ENCODE measurements at places on chromosomes 6 and 20.

GRCh38 chr6:39876111-39876510 lies 58.2 kb downstream of the MOCS1 start:
- no peak for DNase-seq

DNA sequence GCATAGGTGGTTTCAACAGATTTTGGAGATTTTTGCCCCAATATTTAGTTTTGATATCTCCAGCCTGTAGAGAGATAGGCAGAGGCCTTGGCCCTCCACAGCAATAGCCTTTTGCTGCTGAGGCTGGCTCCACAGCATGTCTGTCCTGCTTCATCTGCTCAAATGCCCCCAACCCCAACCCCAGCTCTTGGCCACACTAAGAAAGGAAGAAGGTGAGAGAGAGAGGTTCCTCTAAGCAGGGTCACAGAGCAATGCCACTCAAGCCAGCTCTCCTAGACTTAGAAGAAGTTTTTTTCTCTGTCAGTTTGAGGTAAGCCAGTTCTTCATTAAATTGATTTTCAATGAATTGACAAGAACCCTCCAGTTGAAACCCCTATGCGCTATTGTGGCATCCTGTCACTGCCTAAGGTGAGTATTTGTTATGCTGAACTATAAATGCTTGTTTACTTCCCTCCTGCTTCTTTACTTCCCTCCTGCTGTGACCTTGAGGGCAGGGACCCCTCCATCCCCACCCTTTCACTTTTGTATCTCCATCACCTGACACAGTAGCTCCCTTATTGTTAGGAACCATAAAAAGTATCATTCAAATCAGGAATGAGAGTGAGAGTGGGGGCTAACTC lies 366.2 kb upstream of the CNR1 start:
- DNase-seq, result no peak

- no peak for DNase-seq
Observed at GRCh38 chr20:13526551-13526950, 112.2 kb downstream of the TASP1 start.

DNA sequence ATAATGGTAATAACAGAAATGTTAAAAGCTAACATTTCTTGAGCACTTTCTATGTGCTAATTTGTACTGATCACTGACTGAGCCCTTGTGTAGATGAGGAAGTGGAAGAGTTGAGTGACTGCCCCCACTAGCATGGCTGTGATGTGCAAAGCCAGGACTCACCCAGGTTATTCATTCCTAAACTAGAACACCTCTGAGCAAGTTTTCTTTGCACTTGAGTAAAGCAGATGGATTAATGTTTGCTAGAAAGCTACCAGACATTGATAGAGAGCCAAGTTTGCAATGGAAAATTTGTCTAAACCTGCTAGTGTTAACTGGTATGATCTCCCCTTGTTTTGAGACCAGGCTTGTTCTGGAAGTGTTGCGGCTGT lies 467.4 kb upstream of the PLCB4 start:
- DNase-seq, result peak; percentile 4

- DNase-seq, result no peak
Observed at GRCh38 chr6:79077715-79078074, 359 bp downstream of the PHIP start.

DNA sequence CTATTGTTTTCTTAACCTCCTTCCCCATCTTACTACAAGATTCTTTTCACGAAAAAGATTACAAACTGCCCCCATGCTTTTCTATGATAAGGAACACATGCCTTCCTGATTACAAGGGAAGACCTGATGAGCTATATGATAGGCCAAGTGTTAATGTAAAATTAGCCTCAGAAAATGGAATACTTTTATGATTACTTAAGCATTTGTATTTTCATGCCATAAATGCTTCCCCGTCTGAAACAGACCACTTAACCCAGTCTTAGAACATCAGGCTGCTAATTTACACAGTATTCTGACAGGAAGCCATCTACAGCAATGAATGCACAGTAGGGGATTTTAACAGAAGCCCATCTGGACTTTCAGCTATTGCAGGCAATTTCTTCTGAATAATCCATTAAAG lies 274.9 kb downstream of the HAO1 start:
- no peak for DNase-seq

GRCh38 chr6:1971612-1972011 lies 273.8 kb downstream of the GMDS start:
- no peak for DNase-seq

DNA sequence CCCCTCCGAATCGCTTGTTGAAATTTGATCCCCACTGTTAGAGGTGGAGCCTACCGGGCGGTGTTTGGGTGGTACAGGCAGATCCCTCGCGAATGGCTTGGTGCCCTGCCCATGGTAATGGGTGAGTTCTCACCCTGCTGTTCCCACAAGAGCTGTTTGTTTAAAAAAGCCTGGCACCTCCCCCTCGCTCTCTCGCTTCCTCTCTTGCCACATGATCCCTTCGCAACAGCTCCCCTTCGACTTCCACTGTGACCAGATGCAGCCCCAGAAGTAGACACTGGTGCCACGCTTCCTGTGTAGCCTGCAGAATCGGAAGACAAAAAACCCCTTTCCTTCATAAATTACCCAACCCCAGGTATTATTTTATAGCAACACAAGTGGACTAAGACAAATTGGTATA lies 292.2 kb upstream of the QKI start:
- no peak for DNase-seq

DNA sequence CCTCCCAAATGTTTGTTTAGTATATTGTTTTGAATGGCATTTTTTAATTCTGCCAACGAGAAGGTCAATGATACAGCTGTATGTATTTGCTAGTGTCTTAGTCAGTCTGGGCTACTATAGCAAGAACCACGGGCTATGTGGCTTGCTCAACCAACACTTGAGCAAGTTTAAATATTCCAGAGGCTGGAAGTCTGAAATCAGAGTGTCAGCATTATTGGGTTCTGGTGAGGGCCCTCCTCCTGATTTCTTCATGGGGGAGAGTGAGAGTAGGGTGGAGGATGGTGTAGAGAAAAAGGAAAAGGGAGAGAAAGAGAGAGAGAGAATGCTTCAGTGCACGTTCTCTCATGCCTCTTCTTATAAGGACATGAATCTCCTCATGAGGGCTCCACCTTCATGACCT lies 144.6 kb downstream of the TSHZ2 start:
- DNase-seq, result no peak

DNA sequence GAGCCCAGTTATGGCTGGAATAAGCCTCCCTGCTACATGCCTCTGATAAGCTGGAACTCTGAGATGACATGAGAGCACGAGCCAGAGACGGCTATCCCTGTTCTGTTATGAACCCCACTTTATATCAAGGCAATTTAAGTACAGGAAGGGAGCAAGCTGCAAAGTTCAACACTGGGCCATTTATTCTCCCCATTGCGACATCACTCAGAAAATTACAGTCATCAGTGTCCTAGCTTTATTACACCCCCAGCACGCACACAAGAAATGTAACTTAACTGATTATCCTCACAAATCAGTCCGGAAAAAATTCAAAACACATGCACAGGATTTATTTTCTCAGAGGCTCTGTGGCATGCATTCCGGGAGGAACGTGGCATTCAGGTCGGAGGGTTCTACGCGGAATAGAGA lies 125.3 kb upstream of the SLC2A12 start:
- DNase-seq, result no peak

DNA sequence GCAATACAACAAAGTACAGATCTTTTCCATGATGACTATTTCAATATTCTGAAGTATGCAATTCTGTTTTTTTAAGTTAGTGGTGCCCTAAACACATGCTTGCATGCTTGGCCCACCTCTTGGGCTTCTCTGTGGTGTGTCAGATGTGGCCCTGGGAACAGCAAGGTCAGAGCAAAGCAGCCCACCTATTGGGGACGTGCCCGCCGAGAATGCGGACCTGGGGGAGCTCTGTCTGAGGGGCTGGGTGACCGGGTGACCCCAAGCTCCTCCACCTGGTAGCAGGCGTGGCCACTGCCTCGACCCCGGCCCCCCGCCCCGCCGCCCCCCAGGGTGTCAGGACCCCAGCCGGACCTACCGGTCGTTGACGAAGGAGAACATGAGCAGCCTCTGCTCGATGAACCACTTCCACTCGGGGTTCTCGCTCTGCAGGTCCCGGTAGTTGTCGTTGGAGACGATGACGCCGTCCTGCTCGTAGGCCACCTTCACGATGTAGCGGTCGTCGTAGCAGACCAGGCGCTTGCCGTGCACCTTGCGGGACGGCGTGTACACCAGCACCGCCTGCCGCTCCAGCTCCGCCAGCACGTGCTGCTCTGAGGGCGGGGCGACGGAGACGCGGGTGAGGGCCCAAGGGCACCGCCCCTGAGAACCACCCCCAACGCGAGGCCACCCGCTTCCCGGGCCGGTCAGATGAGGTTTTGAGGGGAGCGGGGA lies 28.3 kb downstream of the ZC3H12D start:
- DNase-seq, result no peak

DNA sequence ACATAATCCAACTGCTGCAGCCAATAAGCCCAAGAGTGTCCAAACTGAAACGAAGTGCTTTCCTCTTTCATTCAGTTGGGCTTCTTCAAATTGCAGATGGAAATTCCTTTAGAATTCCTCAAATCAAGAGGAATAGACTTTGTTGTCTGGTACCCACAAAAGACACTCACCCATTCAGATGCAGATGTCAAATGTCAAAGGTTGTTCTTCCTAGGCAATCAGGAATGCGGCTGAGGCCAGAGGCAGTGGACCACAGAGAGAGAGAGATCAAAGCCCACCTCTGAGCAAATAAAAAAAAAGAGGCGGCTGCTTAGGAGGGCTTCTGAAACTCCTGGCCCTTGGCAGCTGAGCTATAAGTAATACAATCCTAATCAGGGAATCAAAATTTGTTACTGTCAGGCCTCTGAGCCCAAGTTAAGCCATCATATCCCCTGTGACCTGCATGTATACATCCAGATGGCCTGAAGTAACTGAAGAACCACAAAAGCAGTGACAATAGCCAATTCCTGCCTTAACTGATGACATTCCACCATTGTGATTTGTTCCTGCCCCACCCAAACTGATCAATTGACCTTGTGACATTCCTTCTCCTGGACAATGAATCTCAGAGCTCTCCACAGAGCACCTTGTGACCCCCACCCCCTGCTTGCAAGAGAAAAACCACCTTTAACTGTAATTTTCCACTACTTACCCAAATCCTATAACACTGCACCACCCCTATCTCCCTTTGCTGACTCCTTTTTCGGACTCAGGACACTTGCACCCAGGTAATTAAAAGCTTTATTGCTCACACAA lies 303.0 kb upstream of the GJE1 start:
- DNase-seq, result no peak

- peak; percentile 51 for DNase-seq
Observed at GRCh38 chr6:25042036-25042521, 106.3 kb upstream of the RIPOR2 start.

GRCh38 chr6:23184351-23184750 lies 615.0 kb downstream of the HDGFL1 start:
- DNase-seq, result no peak

- DNase-seq, result no peak
Observed at GRCh38 chr6:85458184-85458583, 8.3 kb downstream of the NT5E start.

DNA sequence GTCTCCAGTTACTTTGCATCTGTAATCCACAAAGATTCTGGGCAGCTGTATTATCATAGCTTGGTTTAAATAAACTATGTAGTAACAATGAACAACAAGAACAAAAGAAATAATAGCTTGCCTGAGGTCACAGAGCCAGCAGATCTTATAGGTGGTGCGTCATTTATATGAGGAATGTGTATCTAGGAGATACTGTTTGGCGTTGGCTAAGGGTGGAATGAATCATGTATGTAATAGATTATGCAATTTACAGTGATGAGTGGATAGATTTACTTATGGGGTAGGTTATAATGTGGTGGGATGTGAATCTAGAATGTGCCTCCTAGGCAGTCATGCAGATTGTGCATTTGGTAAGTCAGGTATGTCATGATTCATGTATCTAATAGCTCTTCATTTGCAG lies 42.8 kb downstream of the HNF4A start:
- no peak for DNase-seq

GRCh38 chr6:166952567-166953486 lies 3.5 kb downstream of the RNASET2 start:
- DNase-seq, result no peak

DNA sequence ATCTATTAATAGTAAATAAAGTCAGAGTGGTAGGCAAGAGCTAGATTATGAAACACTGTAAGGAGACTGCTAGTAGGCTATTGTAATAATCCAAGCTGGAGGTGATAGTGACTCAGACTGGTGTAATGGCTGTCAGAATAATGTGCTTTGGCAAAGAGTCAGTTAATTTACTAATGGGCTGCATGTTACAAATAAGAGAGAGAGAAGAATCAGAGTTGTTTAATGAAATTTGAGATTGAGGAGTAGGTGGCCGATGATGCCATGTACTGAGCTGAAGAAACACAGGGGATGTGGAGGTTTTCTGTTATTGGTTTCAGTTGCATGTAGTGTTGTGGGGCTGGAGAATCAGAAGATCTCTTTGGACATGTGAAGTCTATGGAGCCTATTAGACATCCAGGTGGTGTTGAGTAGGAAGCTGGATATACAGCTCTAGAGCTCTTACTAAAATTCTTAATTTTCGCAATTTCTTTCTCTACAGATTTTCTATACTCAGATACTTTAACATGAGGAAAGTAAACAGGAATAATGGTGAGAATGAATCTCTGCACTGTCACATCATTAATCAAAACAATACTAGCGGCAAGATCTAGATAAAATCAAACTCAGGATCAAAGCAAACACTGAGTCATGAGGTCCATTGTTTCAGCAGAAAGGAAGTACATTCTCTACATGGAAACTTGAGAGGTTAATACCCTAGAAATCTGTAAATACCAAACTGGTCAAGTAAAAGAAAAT lies 167.7 kb downstream of the SIM1 start:
- DNase-seq, result no peak

- DNase-seq, result no peak
Observed at GRCh38 chr6:77332915-77333623, 130.2 kb downstream of the HTR1B start.

DNA sequence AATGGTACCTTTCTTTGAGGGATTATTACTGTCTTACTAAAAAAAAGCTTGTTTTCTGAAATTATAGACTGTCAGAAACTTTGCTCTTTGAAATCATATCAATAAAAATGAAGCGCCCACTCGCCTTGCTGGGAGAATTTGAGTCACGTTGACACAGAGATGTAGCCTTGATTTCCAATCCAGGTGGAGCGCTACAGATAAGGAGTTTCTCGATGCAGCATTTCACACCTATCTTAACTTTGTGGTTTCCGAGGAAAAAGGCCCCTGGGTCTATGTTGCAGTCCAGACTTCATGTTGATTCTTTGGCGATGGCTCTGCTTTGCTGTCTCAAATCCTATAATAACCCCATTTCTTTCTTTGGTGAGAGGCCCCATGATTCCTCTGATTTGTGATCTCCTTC lies 158.1 kb upstream of the ARG1 start:
- no peak for DNase-seq

DNA sequence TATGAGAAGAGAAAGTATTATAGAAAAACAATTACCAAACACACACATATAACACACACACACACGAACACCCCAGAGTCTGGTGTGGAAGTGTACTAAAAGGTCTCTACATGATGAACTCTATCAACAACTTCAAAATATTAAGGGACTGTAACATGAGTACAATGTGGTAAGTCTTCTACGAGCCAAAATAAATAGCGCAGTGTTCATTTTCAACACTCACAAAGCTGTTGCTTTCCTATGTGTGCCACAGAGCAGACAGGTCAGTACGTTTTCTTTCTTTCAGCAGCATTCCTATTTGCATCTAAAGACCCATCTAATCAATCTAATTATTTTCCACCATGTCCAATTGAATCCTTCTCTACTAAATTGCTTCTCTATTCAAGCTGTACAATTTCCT lies 12.1 kb upstream of the CNKSR3 start:
- no peak for DNase-seq
